Esophagus squamous epithelium (tissue), 5 donors: ENCODE measurements at places on chromosomes 6 and 20. TPM values are rescaled to one million over a fixed set of nuclear protein-coding genes. Genes with fewer than 3 reads are reported as not detected.
A peak's percentile ranks its signal among the peaks of the same experiment; 100 is the strongest.

The STMN3 gene
- total RNA-seq: 7.0 TPM

The OTOR gene
- total RNA-seq: not detected

The C4A gene
- total RNA-seq: 2.0 TPM

The SS18L1 gene
- total RNA-seq: 12.7 TPM

The GGTLC1 gene
- total RNA-seq: not detected

The VIP gene
- total RNA-seq: not detected

GRCh38 chr20:5153612-5154542 is 27.1 kb downstream of the CDS2 start:
- H3K4me1 ChIP-seq: peaks cover 51% of the 10 kb centered on the region
- no peaks in the 10 kb centered on the region for H3K36me3 ChIP-seq
- no peak overlapping the region for H3K27ac ChIP-seq
- H3K4me3 ChIP-seq: no peak overlapping the region
- no peak for DNase-seq

DNA sequence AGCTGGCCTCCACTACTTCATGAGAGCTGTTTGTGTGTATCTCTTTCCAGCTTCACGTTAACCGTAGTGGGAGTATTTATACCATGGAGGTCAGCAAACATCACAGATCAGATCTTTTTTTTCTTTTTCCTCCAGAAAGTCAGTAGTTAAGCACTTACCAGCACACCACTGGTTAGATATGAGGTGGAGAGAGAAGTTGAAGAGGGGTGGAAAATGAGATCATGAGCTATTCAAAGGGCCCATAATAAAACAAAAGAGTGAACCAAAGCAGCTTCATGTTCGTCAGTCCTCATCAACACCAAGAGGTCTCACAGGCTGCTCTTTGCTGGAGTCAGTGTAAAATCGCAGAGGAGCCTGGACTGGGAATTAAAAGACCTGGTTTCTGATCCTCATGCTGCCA is 125.1 kb upstream of the SGK1 start:
- DNase-seq: no peak
- no peak overlapping the region for H3K4me3 ChIP-seq
- H3K36me3 ChIP-seq: no peaks in the 10 kb centered on the region
- H3K4me1 ChIP-seq: peaks cover 14% of the 10 kb centered on the region
- no peak overlapping the region for H3K27ac ChIP-seq

GRCh38 chr6:37919417-37920157 is 100.1 kb downstream of the ZFAND3 start:
- H3K36me3 ChIP-seq: no peaks in the 10 kb centered on the region
- no peak for DNase-seq
- H3K27me3 ChIP-seq: no peaks in the 10 kb centered on the region
- H3K4me1 ChIP-seq: no peaks in the 10 kb centered on the region
- H3K27ac ChIP-seq: no peak overlapping the region

DNA sequence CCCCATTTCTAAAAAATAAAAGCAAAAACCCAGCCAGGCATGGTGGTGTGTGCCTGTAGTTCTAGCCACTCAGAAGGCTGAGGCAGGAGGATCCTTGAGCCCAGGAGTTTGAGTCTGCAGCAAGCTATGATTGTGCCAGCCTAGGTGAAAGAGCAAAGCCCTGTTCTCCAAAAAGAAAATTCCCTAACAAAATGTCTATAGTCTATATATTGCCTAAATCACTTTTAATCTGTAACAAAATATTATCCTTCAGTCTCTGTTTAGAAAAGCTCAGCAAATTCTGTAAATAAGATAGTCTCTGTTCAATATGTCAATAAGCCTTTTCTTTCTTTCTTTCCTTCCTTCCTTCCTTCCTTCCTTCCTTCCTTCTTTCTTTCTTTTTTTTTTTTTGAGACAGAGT is 75.8 kb upstream of the ZFP64 start:
- H3K27ac ChIP-seq: no peak overlapping the region
- H3K4me1 ChIP-seq: no peaks in the 10 kb centered on the region
- no peak for DNase-seq
- no peak overlapping the region for H3K4me3 ChIP-seq
- no peaks in the 10 kb centered on the region for H3K27me3 ChIP-seq

DNA sequence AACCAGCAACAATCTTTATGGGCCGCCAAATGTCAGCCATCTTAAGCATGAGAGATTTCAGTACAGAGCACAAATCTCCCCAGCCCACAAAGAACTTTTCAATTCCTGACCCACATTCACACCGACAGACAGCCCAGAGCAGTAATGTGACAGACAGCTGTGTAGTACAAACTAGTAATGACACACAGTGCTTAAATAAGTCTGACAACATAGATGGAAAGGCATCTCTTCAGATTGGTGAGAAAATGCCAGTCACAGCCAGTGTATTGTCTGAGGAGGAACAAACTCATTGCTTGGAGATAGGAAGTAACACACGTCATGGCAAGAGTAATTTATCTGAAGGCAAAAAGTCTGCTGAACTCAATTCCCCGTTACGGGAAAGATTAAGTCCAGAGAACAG is 36.0 kb downstream of the KIZ start:
- H3K4me3 ChIP-seq: no peak overlapping the region
- no peaks in the 10 kb centered on the region for H3K27me3 ChIP-seq
- H3K4me1 ChIP-seq: no peaks in the 10 kb centered on the region
- H3K36me3 ChIP-seq: peaks cover 21% of the 10 kb centered on the region
- no peak overlapping the region for H3K27ac ChIP-seq

- no peak overlapping the region for H3K27ac ChIP-seq
- H3K36me3 ChIP-seq: no peaks in the 10 kb centered on the region
- H3K4me3 ChIP-seq: no peak overlapping the region
- no peaks in the 10 kb centered on the region for H3K27me3 ChIP-seq
- no peak for DNase-seq
Measured at GRCh38 chr6:63530182-63530581, 42.1 kb upstream of the LOC128125822 start.

DNA sequence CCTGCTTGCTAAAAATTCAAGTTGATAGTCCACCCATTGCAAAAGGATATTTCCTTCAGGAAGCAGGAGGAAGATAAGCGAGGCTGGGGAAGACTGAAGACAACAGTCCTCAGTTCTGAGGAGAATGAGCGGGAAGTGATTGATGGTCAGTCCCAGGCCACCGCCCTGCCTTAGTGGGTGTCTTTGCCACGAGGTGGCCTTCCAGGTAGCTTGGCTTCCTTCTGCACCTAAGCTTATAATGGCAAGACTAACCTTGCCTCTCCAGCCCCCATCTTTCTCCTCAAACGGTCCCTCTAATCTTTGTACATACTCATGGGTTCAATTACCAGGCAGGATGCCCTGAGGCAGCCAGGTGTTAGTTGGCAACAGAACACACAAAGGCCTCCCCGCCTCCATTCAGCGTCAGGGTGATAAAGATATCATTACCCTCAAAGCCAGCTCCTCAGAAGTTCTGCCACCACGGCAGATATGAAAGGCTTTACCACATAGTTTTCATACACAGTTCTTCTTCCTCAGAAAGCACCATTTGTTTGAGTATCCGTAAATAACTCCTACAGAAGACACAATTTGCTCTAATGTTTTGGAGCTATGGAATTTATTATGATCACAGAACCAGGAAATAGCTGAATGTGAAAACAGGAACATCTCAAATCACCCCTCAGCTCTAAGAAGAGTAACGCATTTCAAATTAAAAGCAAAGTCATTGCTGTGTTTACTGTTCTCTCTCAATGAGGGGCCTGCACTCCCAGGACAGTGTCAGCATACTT is 249.4 kb downstream of the ATXN1 start:
- no peak overlapping the region for H3K27ac ChIP-seq
- H3K4me1 ChIP-seq: peaks cover 39% of the 10 kb centered on the region
- no peak overlapping the region for H3K4me3 ChIP-seq
- no peak for DNase-seq
- no peaks in the 10 kb centered on the region for H3K36me3 ChIP-seq

DNA sequence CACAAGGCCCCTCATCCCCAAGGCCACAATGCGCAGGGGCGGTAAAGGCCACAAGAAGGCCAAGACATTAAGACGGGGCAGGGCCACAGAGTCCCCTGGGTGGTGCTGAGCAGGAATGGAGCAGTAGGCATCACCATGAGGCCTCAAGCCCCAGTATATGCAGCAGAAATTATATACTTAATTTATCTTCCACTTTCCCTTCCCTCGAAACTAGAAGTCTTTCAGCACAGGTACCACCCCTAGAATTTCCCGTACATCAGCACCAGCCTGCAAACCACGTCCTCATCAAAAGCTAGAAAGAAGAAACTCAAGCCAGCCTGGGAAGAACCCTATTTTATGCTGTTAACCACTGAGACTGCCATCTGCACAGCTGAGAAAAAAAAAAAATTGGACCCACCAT is 89.4 kb downstream of the PLG start:
- H3K36me3 ChIP-seq: no peaks in the 10 kb centered on the region
- no peak overlapping the region for H3K4me3 ChIP-seq
- peak overlapping the region; percentile 78 for H3K27ac ChIP-seq
- DNase-seq: no peak
- no peaks in the 10 kb centered on the region for H3K27me3 ChIP-seq
- peaks cover 4% of the 10 kb centered on the region for H3K4me1 ChIP-seq

GRCh38 chr6:30641048-30641447 is 5.9 kb upstream of the C6orf136 start:
- no peaks in the 10 kb centered on the region for H3K4me1 ChIP-seq
- no peak for DNase-seq
- no peaks in the 10 kb centered on the region for H3K36me3 ChIP-seq
- no peaks in the 10 kb centered on the region for H3K27me3 ChIP-seq
- H3K4me3 ChIP-seq: no peak overlapping the region

GRCh38 chr20:52118696-52119095 is 72.9 kb downstream of the ZFP64 start:
- no peak for DNase-seq
- peaks cover 20% of the 10 kb centered on the region for H3K36me3 ChIP-seq
- no peaks in the 10 kb centered on the region for H3K4me1 ChIP-seq
- no peaks in the 10 kb centered on the region for H3K27me3 ChIP-seq
- no peak overlapping the region for H3K4me3 ChIP-seq

GRCh38 chr6:140264431-140264830 is 890.0 kb upstream of the CITED2 start:
- no peaks in the 10 kb centered on the region for H3K4me1 ChIP-seq
- no peaks in the 10 kb centered on the region for H3K27me3 ChIP-seq
- H3K27ac ChIP-seq: no peak overlapping the region
- no peaks in the 10 kb centered on the region for H3K36me3 ChIP-seq
- DNase-seq: no peak

DNA sequence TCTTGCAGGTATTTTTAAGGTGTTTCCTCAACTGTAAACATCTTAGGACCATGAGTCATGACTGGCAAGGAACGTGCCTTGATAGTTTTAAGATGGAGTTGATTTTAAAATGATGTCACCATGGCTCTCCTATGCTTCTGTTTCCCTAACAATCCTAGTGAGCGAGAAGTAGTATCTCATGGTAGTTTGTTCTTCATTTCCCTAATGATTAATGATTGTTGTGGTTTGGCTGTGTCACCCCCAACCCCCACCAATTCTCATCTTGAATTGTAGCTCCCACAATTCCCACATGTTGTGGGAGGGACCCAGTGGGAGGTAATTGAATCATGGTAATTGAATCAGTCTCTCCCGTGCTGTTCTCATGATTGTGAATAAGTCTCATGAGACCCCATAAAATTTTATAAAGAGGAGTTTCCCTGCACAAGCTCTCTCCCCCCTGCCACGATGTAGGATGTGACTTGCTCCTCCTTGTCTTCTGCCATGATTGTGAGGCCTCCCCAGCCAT is 16.8 kb upstream of the BNIP5 start:
- H3K4me1 ChIP-seq: peaks cover 20% of the 10 kb centered on the region
- H3K4me3 ChIP-seq: no peak overlapping the region
- H3K27ac ChIP-seq: no peak overlapping the region
- H3K36me3 ChIP-seq: no peaks in the 10 kb centered on the region

DNA sequence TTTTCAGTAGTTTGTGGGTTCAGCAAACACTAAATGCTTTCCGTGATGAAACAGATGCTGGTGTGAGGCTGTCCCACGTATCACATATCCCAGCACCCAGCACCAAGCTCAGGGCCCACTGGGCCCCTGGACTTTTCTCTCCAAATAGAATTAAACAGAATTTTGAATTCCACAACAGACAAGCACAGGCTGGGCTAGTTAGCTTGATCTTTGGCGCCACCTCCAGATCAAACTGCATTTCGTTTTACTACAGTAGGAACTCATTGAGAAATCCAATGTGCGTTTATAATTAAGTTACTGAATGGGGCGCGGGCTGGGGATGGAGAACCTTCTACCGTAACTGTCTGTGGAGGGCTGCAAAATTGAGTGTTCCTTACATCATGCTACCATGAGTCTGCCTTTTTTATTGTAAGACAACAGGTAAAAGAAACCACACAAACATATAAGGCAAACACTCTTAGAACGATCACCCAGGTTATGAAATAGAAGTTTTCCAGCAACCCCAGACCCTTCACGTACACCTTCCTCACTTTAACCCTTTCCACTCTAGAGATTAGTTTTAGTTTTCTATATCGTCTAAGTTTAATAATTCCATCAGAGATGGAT is 107.8 kb downstream of the ZFP64 start:
- H3K27ac ChIP-seq: no peak overlapping the region
- DNase-seq: no peak
- no peaks in the 10 kb centered on the region for H3K36me3 ChIP-seq

- no peaks in the 10 kb centered on the region for H3K27me3 ChIP-seq
- no peaks in the 10 kb centered on the region for H3K36me3 ChIP-seq
- no peaks in the 10 kb centered on the region for H3K4me1 ChIP-seq
- H3K4me3 ChIP-seq: no peak overlapping the region
- DNase-seq: no peak
Measured at GRCh38 chr20:42110301-42110700, 492.1 kb upstream of the CHD6 start.

- H3K4me3 ChIP-seq: no peak overlapping the region
- no peak for DNase-seq
- peak overlapping the region; percentile 31 for H3K27ac ChIP-seq
- H3K4me1 ChIP-seq: peaks cover 26% of the 10 kb centered on the region
- no peaks in the 10 kb centered on the region for H3K36me3 ChIP-seq
- no peaks in the 10 kb centered on the region for H3K27me3 ChIP-seq
Measured at GRCh38 chr6:11712760-11713159, 65.8 kb downstream of the ADTRP start.

- no peaks in the 10 kb centered on the region for H3K27me3 ChIP-seq
- no peak overlapping the region for H3K27ac ChIP-seq
- H3K4me3 ChIP-seq: no peak overlapping the region
- no peak for DNase-seq
- no peaks in the 10 kb centered on the region for H3K36me3 ChIP-seq
- H3K4me1 ChIP-seq: no peaks in the 10 kb centered on the region
Measured at GRCh38 chr6:18784794-18785193, 397.6 kb downstream of the RNF144B start.
